ENCODE measurements at places on chromosomes 5 and 9.
A peak's percentile ranks its signal among the peaks of the same experiment; 100 is the strongest.

DNA sequence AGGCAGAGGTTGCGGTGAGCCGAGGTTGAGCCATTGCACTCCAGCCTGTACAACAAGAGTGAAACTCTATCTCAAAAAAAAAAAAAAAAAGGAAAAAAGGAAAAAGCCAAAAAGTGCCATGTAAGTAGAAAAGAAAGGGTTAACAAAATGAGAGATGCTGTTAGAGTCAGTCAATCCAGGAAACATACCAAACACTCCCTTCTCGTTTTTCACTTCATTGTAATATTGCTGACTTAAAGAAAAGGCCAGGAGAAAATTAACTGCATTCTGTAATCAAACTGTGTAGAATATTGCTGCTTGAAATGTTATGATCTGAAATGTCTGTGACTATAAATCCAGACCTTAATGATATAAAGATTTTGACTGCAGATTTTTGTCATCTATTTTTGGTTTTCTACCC, 379.1 kb downstream of the ENC1 start:
- DNase-seq = no peak

GRCh38 chr5:99900302-99900852, 634.8 kb upstream of the FAM174A start:
- no peak for DNase-seq

GRCh38 chr5:59598547-59598874, 295.0 kb downstream of the PDE4D start:
- peak; percentile 16 for DNase-seq

DNA sequence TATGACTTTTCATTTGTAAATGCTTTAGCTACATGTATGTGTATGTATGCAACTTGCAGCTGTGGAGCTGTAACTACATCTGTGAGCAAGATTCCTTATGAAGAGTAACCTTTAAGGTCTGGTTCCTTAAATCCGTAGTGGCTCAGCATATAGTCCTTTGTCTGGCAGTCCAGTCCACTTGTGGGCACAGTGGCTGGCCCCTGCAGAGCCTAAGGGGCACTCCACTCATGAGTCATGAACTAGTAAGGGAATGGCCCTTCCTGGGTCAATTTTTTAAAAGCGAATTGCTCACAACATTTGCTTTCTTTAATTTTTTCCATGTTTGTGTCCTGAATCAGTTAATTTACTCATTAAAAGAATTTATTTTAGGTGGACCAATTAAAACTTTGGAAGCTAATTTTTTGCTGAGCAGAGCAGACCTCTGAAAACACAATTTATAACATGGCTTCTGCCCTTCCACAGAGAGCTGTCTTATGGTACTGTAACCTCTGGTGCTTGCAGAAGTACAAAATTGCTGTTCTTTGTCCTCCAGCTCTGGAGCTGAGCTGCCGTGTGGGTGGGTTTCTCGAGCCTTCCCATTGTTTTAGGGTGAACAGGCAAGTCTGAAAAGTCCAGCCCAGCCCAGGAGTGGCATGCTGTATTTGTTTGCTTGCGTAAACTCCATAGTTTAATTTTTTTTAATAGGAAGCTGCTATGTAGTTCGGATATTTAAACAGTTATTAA, 110.1 kb downstream of the MVB12B start:
- no peak for DNase-seq

DNA sequence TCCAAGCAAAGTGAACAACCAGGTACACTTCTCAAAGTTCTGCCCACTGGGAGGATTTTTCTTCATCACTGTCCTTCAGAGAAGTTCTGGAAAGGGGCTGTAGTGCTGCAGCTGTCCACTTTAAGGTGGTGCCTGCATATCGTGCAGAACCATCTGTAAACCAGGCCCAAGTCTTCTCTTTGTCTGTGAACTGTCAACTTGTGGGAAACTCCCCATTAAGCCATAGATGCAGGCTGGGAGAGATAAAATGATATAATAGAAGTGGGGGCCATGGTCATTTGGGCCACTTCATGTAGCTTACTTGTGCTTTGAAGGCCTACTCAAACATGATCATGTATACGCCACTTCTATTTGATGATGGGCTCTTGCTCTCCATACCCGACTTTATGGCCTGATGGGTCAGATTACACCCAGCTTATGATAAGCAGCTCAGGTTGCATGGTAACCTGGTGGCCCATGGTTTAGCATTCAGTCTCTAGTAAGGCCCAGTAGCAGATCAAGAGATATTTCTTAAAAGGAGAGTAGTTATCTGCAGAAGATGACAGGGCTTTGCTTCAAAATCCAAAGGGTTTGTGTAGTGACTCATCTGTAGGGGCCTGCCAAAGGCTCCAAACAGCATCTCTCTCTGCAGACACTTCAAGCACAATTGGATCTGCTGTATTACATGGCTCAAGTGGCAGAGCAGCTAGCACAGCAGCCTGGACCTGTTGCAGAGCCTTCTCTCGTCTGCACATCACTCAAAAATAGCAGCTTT, 15.7 kb upstream of the BTF3 start:
- DNase-seq = no peak

- DNase-seq = no peak
Observed at GRCh38 chr9:116336133-116336862, 182.7 kb downstream of the PAPPA start.

- DNase-seq = peak; percentile 60
Observed at GRCh38 chr5:31232273-31232888, 38.9 kb downstream of the CDH6 start.

DNA sequence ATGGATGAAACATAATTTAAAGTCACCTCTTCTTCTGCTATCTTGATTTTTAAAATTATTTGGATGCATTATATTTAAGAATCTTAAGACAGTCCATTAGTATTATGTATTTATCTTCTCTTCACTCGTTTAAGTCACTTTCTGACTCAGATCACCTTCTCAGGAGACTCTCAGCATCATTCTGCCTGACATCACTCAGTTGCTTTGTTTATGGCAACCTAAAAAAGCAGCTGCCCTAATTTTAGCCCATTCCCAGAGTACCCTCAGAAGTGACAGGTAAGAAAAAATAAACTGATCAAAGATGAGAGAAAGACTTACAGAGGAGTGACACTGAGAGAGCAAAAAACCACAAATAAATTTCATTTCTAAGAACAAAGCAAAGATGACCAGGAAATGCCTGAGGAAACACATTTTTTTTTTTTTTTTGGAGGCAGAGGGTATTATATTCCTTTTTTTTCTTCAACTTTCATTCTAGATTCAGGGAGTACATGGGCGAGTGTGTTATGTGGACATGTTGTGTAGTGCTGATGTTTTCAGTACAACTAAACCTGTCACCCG, 140.5 kb downstream of the MUSK start:
- DNase-seq = no peak

GRCh38 chr9:129148463-129149204, 29.4 kb downstream of the IER5L start:
- DNase-seq = no peak

GRCh38 chr9:38214432-38214831, 145.4 kb upstream of the SHB start:
- DNase-seq = no peak

GRCh38 chr9:5089737-5090136, 95.7 kb downstream of the INSL6 start:
- no peak for DNase-seq

GRCh38 chr9:125747053-125747764, at the start of gene PBX3:
TSS of gene PBX3 (plus strand) at chr9:125747373.
- peak; percentile 44 for DNase-seq

DNA sequence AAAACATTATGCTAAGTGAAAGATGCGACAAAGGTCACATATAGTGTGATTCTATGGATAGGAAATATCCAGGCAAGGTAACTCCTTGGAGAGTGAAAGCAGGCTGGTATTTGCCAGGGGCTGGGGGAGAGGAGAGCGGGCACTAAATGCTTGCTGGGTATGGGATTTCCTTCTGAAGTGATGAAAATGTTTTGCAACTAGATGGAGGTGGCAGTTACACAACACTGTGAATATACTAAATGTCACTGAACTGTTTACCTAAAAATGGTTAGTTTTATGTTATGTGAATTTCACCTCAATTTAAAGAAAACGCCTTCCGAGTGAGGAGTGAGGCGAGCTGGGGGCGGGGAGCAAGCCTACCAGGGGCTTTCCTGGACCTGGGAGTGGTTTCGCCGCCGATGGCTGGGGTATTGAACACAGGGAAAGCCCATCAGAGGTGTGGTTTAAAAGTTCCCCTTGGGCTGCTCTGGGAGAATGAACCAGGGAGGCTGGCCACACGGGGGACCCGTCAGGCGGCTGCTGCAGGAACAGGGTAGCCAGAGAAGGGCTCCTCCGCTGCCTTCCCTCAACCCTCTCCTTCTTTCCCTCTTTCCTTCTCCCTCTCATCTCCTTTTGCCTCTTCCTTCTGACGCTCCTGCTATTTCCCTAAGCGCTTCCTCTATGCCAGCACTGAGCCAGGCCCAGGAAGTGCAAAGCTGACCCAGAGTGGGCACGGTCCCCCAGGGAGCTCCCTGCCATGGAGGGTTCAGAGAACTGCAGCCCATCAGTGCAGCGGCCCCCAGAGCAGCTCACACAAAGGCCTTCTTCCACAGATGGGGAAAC, 4.9 kb downstream of the AKNA start:
- peak; percentile 75 for DNase-seq

DNA sequence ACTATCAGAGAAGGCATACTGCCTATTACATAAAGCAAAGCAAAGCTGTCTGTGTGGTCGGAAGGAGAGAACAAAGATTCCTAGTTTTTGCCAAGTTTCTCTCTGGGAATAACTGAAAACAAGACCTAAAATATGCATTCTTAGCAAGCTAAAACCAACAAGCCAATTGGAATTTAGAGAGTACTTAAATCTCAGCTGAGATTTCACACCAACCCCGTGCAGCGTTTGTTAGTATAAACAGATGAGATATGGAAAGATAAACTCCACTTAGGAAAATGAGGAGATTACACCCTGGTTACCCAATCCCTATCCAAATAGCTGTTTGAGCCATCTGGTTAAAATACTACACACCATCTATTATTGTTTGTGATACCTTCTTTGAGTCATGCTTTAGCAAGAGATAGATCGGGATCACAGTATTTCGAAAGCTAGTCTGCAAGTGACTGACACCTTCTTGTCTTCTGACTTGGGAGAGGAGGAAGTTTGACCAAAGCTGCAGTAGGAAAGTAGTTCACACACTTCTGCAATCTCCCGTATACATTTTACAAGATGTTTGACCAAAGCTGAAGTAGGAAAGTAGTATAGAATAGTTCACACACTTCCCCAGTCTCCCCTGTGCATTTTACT, 18.2 kb downstream of the FAF2 start:
- peak; percentile 85 for DNase-seq

- DNase-seq = no peak
Observed at GRCh38 chr9:20065796-20066700, 277.2 kb upstream of the SLC24A2 start.

GRCh38 chr5:151897896-151898295, 26.8 kb downstream of the GLRA1 start:
- DNase-seq = no peak

DNA sequence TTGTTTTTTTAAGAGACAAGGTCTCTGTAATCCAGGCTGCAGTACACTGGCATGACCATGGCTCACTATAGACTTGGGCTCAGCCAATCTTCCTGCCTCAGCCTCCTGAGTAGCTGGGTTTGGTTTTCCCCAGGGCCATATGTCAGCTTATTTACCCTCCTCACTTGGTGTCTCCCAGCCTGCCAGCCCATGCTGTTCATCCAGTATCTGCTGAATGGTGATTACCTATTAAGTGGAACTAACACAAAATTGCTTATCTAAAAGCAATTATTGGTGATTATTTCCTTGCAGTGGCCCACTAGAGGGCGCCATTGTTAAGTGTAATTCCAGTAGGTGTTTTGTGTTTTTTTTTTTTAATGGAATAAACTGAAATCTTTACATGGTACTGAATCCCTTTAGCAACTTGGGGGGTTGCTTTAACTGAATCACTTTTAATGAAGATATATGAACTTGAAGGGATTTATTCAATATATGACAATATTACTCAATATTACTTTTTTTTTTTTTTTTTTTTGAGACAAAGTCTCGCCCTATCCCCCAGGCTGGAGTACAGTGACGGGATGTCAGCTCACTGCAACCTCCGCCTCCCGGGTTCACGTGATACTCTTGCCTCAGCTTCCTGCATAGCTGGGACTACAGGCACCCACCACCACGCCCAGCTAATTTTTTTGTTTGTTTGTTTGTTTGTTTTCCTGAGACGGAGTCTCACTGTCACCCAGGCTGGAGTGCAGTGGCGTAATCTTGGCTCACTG, 13.8 kb downstream of the EXOSC2 start:
- peak; percentile 79 for DNase-seq

DNA sequence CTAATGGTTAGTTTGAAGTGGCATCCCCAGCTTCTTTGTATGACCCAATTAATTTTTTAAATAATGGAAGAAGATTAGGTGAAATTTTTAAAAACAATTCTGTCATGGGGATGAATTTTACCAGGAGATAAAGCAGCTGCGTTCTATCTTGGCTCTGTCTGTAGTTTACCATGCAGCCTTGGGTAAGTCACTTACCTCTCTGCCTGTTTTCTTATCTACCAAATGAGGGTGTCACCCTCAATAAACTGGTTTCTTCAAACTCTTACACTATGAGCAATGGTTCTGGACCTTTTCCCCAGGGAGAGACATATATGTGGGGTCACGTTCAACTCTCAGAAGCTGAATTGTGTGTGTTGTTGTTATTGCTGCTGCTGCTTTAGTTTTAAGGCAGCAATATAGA, 71.7 kb downstream of the TEX10 start:
- no peak for DNase-seq

- peak; percentile 43 for DNase-seq
Observed at GRCh38 chr5:180494510-180495181, 467 bp downstream of the CNOT6 start.

DNA sequence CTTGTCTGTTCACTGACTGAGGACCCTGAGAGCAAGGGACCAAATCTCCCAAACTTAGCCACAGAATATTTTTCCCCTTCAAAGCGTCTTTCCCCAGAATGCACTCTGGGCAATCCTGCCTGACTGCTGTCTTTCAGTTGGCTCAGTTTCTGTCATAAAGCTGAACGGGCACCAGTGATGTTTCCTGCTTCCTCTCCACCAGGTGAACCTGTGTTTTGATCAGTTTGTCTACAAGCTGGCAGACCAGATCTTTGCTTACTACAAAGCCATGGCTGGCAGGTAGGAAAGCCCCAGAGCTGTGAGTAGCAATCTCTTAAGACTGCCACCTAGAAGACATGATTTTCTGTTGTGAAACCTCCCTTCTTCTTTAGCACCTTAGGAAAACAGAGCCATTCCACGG, 61.8 kb downstream of the CYFIP2 start:
- no peak for DNase-seq

- no peak for DNase-seq
Observed at GRCh38 chr9:18343784-18344183, 130.2 kb upstream of the ADAMTSL1 start.

GRCh38 chr9:36018891-36019720, 17.6 kb upstream of the RECK start:
- DNase-seq = no peak

Measured in suppressor macrophage (primary cell).